SW480 (cell line): ENCODE measurements at places on chromosomes 7 and 10.

DNA sequence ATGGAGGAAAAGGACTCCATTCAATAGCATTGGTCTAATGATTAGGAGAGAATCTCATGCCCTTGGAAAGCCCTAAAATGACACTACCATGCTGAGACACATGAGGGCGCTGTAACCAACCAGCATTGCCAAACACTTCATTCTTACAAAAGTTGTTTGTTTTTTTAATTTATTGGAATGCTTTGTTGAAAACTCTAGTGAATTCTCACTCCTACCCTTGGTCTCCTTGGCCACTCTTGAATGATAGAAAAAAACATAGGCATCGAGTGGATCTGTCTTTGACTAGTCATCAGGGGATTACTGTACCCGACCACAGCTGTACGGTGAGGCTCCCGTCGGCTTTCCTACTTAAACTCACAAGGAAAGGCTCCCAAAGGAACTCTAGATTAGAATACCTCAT, 29.3 kb upstream of the ADD3 start:
- DNase-seq: no peak

DNA sequence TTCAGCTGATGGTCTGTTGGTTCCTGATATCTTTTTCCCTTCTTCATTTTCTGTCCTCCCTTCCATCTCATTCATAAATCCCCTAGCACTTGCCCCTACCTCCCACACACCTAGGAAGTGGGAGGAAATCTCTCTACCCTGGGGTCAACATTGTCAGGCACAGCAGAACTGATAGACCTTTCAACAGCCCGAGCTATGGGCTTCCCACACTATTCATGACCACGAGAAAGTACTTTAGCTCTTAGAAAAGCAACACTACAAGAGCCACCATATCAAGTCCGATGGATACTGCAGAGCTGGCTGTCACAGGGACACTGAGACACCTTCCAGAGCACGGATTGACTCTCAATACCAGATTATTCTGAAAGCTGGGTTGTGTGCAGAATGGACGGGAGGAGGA, 180.6 kb upstream of the NEBL start:
- no peak for DNase-seq

GRCh38 chr10:109770663-109771062, 152.6 kb downstream of the XPNPEP1 start:
- no peak for DNase-seq

DNA sequence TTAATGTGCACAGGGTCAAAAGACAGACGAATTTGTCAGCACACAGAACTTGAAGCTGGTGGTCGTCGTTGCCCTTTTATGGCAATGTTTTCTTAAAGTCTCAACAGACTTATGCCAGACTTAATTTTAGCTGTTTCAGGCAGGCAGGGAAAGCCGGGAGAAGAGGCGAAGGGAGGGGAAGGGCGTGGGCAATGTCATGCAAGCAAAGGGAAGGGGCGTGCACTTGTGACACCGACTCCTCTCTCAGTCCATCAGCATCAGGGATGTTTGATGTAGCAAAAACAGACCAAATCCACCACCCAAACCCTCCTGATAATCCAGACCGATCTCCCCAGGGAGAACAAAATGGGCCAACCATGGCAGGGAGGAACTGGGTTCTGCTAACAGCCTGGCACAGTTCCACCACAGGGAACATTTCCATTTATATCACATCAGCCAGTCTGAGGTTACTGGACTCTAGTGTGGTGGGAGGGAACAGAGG, 118.1 kb upstream of the RHEB start:
- DNase-seq: peak; percentile 11

GRCh38 chr10:46251857-46252847, 34.6 kb upstream of the ANTXRL start:
- DNase-seq: no peak

- DNase-seq: no peak
These were observed 11.9 kb downstream of the THAP5 start for GRCh38 chr7:108557617-108558016.

DNA sequence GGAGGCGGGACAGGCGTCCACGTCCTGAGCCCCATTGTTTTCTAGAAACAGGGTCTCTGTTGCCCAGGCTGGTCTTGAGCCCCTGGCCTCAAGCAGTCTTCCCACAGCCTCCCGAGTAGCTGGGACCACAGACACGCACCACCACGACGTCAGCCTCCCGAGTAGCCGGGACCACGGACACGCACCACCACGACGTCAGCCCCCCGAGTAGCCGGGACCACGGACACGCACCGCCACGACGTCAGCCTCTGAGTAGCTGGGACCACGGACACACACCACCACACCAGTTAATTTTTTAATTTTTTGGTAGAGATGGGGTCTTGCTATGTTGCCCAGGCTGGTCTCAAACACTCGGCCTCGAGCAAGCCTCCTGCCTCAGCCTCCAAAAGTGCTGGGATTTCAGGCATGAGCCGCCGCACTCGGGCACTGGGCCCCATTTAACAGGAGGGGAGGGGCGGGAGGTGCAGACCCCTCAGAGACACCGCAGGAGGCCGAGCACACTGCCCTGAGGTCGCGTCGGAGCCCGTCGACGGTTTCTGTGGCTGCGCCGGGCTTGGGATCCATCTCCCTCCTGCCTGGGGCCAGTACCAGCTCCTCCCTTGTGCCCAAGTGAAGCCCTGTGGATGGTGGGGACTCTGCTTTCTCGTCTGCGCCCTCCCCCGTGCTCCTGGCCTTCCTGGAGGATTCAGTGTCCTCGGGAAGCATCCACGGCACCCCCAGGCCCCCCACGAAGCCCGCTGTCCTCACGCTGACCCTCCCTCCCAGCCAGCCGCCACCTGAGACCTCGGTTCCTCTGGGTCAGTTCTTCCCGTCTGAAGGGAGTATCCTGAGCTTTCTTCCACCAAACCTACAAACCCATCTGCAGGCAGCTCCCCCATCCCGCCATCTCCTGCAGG, 13.0 kb downstream of the FAM20C start:
- no peak for DNase-seq

DNA sequence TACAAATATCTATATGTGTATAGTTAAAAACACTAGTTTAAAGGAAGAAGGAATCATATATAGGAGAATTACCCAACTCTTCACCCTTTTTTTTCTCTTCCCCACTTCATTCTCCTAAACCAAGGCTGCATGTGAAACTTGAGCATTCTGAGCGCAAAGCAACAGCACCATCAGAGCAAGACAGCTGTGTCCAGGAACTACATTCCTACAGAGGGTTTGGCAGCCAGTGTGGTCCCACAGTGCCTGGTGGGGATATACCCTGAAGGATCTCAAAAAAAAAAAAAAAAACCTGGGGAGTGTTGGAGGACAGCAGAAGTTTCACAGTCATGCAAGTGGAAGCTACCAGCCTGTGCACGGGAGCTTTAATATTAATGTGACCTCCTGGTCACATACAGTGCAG, 310.4 kb downstream of the CTNNA3 start:
- DNase-seq: no peak

DNA sequence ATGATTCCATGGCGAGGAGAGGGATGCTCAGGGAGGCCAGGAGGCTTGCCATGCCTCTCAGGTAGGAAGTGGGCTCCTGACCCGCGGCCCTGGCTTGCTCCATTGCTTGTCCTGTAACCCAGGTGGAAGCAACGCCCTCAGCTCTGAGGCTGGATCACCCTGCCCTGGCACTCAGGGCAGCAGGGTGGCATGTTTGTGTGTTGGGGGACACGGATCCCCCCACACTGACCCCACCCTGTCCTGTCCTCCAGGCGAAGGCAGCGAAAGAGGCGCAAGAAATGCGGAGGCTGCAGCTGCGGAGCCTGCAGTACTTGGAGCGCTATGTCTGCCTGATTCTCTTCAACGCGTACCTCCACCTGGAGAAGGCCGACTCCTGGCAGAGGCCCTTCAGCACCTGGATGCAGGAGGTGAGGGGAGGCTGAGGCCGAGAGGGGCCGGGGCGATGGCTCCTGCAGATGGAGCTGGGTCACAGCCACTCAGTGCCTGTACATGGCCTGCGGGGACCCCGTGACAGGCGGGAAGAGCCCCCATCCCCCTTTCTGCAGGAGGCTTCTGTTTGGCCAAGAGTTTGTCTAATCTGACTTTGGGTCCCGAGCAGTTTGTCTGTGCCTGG, 38.3 kb downstream of the PRF1 start:
- no peak for DNase-seq

GRCh38 chr7:85094046-85094725, 92.7 kb downstream of the SEMA3D start:
- DNase-seq: no peak

DNA sequence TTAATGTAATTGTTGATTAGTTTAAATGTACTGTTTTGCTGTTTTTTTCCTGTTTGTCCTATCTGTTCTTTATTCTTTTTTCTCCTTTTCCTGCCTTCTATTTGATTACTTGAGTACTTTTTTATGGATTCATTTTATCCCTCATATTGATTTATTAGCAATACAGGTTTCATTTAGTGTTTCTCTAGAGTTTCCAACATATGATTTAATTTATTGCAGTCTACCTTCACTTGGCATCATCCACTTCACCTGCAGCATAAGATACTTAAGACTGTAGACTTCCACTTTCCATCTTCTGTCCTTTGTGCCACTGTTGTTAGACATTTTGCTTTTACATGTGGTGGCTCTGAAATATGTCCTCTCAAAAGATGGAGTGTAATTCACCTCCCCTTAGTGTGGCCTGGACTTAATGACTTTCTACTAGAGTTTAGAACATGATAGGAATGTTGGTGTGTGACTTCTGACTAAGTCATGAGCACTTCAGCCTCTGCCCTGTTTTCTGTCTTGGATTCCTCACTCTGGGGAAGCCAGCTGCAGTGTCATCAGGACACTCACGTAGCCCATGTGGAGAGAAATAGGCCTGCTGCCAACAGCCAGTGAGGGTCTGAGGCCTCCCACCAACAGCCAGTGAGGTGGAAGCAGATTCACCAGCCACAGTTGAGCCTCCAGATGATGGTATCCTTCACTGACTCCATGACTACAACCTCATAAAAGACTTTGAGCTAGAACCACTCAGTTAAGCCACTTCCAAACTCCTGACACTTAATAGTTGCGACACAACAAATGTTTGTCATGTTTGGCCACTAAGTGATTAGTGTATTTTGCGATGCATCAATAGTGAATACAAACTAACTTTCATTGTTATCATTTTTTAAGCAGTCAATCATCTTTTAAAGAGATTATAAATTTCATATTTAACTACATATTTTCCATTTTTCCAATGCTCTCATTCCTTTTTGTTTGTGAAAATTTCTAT, 643.5 kb upstream of the DPP6 start:
- DNase-seq: no peak

DNA sequence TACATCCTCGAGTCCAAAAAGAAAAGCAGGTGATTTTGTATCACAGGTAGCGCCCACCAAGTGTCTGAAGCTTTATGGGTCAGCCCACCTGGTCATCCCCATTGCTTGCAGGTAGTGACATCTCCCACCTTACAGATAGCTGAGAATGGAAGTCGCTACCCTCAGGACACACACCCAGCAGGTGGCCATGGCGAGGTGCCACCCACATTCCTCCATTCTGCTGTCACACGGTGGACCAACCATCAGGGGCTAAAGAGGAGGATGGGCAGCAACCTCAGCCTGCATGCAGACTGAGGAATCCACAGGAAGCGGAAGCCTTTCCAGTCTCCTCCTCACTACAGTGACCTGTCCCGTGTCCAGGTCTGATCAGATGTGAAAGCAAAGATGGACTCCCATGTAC, 162.8 kb downstream of the PAXIP1 start:
- DNase-seq: no peak

GRCh38 chr7:102912742-102913141, at the start of gene LRRC17:
Gene LRRC17 (plus strand): TSS chr7:102913000. CDS start chr7:102933914, 20,914 bp downstream.
- no peak for DNase-seq

DNA sequence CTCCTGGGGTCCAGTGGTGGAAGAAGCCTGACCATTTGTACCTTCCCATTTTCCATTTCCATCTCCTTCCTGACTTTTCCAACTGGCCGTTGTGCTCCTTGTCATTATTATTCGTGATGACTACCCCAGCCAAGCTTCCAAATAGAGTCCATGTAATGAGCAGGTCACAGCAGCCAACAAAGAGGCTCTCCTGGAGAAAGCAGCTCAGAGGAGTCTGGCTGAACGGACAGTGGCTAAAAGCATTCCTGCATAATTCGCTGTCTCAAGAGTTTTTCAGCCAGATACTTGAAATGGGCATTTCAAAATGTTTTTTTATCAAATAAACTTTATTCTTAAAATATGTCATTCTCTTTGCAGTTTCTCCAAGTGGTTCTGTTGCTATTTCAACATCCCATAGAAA, 458.6 kb downstream of the INHBA start:
- DNase-seq: no peak

DNA sequence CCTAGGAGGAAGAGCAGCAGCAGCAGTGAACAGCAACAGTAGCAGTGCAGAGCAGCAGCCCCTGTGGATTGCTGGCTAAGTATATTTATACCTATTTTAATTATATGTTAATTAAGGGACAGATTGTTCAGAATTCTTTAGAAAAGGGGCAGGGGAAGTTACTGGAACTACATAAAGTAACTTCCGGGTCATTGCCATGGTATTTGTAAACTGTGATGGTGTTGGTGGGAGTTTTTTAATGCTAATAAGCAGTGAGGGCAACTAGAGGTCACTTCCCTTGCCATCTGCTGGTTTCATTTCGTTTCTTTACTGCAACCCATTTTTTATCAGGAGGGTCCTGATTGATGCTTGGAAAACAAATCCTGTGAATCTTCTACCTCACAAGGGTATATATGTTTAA, 229.8 kb upstream of the PODXL start:
- no peak for DNase-seq
